Bronchus fibroblast of lung (primary cell): ENCODE measurements at places on chromosomes 13 and 19. TPM values are rescaled to one million over a fixed set of nuclear protein-coding genes. Genes with fewer than 3 reads are reported as not detected.

Gene FPR3
- total RNA-seq = not detected in 2 replicates

Gene ZNF571
- 1.2 TPM in 2 replicates for total RNA-seq

Gene ZNF324B
- 5.5 and 6.2 TPM in 2 replicates for total RNA-seq

Gene PRR22
- 0.59 TPM in 1 of 2 replicates, not detected in the other for total RNA-seq

Gene JSRP1
- total RNA-seq = 0.15 TPM in 1 of 2 replicates, not detected in the other

Gene SYNGR4
- not detected in 2 replicates for total RNA-seq

Gene GZMM
- 0.30 TPM in 1 of 2 replicates, not detected in the other for total RNA-seq

Gene GMIP
- total RNA-seq = 5.6 and 5.9 TPM in 2 replicates

Gene NDUFS7
- total RNA-seq = 187 and 192 TPM in 2 replicates

Gene NCAN
- not detected in 2 replicates for total RNA-seq

Gene IFNL1
- not detected in 2 replicates for total RNA-seq

Gene ZNF573
- 2.2 and 3.7 TPM in 2 replicates for total RNA-seq

Gene DLL3
- total RNA-seq = 0.67 and 1.3 TPM in 2 replicates

Gene PGLYRP2
- not detected in 2 replicates for total RNA-seq

Gene PRR12
- total RNA-seq = 4.9 and 6.2 TPM in 2 replicates

Gene ATP8B3
- total RNA-seq = 4.6 and 5.5 TPM in 2 replicates

Gene DKKL1
- 1.3 and 2.2 TPM in 2 replicates for total RNA-seq

Gene ZNF563
- 1.5 and 2.4 TPM in 2 replicates for total RNA-seq

Gene ZNF600
- total RNA-seq = 1.5 and 1.6 TPM in 2 replicates

Gene LHFPL6
- 14.0 and 14.4 TPM in 2 replicates for total RNA-seq

Gene NPAS1
- 0.15 and 0.34 TPM in 2 replicates for total RNA-seq

Gene IGFL3
- total RNA-seq = not detected in 2 replicates

Gene HOMER3
- 63.8 and 67.1 TPM in 2 replicates for total RNA-seq

Gene MAP4K1
- under 0.01 and 0.34 TPM in 2 replicates for total RNA-seq

Gene CKM
- 0.15 and 0.17 TPM in 2 replicates for total RNA-seq

Gene PABPC3
- under 0.01 TPM in 1 of 2 replicates, not detected in the other for total RNA-seq

Gene ZNF433
- total RNA-seq = 2.4 and 2.7 TPM in 2 replicates

Gene SHFL
- total RNA-seq = 10.7 and 11.4 TPM in 2 replicates

Gene KLHL1
- total RNA-seq = not detected in 2 replicates

Gene CEACAM6
- not detected in 2 replicates for total RNA-seq
